ENCODE measurements at places on chromosomes 16 and 17.

- DNase-seq = no peak
Observed at GRCh38 chr17:57606111-57606875, 138.8 kb downstream of the CCDC182 start.

DNA sequence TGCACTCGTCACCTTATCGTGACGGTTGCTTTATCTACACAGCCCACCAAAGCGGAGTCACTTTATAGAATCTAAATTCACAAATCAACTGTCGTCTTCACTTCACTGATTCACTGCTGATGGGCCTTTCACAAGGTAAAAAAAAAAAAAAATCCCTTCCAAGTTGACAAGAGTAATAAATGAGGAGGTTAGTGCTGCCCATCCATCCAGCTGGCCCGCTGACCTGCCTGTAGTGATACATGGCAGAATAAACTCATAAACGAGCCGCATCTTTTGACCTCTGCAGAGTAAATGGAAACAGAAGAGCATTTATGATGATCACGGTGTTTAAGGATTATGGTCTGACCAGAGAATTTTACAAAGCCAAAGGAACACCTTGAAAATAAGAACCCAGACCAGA is 227.3 kb upstream of the IRX5 start:
- no peak for DNase-seq

GRCh38 chr16:50624449-50624970 is 56.6 kb downstream of the SNX20 start:
- DNase-seq = no peak

DNA sequence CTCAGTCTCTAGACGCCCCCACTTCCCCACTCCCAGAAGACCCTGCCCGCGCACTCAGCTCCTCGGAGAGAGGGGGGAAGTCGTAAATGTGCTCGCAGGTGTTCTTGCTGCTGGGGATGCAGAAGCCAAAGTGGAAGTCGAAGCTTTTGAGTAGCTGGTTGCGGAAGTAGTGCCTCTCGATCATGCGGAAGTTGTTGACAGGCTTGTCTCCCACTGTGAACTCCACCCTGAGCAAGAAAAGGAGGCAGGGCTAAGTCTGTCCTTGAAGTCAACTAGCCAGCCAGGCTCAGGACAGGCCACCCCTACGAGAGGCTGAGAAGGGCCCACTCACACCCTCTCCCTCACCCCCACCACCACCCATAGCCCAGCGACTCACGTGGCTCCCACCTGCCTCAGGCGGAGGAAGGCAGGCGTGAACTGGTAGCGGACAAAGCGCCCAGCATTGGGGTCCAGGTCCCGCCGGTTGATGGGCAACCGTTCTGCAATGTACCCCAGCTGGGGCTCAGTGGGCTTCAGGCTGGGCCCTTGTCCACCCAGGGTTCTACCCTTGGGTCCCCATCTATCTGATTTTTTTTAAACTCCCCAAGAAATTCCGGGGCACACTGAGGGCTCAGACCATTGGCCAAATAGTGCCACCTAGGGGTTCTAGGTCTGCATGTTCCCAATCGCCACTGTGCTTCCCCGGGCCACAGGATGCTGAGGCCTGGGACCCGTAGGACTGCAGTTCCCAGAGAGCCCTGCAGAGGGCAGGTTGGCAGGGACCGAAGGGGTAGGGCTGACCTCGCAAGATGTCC is 4.6 kb downstream of the UNC119 start:
- peak; percentile 86 for DNase-seq

DNA sequence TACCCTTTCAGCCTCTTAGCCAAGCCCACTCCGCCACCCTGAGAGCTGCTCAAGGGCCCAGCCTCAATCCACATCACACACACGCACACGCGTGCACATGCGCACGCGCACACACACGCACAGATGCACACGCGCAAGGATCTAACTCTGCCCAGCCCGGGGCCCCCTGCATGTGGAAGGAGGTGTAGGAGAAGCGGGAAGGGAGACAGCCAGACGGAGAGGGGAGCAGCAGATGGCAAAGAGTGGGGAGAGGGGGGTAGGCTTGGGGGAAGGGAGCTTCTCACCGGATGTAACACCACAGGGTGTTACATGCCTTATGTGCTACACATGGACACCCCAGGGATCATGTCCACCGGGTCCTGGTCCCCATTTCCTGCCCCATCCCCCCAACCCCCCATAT is 15.3 kb downstream of the DLG4 start:
- DNase-seq = no peak

DNA sequence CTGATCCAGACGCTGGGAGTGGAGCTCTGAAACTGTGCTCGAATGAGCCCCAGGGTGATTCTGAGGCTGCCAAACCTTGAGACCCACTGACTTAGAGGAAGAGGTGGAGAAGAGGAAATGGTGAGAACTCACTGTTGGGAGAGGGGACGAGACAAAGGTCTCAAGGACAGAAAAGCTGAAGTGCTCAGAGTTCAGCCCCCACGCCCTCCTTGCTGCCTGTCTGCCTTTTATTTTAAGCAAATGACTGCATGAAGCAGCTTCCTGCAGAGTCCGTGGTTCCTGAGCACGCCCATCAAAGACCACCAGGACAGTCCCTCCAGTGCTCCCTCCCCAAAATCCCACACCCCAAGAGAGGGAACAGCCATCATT is 20.4 kb downstream of the COTL1 start:
- no peak for DNase-seq

- no peak for DNase-seq
Observed at GRCh38 chr16:63005356-63005755, 969.1 kb upstream of the CDH8 start.

- DNase-seq = peak; percentile 56
Observed at GRCh38 chr17:63516910-63517824, 6.0 kb upstream of the KCNH6 start.

DNA sequence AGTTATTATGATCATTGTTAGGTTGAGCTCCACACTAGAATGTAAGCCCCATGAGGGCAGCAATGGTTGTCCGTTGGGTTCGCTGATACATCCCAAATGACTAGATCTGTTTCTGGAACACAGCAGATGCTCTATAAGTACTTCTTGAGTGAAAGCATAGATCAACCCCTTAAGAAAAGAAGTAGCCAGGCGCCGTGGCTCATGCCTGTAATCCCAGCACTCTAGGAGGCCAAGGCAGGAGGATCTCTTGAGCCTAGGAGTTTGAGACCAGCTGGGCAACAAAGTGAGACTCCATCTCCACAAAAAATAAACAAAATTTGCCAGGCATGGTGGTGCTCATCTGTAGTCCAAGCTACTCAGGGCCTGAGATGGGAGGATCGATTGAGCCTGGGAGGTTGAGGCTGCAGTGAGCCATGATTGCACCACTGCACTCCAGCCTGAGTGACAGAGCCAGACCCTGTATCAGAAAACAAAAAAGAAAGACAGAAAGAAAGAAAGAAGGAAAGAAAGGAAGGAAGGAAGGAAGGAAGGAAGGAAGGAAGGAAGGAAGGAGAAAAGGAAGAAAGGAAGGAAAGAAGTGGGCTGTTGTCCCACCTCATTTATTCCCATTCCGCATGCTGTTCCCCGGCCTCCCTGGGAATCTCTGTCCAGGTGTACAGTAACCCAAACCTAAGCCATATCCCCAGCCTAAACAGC is 54.4 kb upstream of the RPL38 start:
- no peak for DNase-seq

GRCh38 chr17:80339731-80340456 is 75.1 kb upstream of the ENDOV start:
- DNase-seq = no peak

DNA sequence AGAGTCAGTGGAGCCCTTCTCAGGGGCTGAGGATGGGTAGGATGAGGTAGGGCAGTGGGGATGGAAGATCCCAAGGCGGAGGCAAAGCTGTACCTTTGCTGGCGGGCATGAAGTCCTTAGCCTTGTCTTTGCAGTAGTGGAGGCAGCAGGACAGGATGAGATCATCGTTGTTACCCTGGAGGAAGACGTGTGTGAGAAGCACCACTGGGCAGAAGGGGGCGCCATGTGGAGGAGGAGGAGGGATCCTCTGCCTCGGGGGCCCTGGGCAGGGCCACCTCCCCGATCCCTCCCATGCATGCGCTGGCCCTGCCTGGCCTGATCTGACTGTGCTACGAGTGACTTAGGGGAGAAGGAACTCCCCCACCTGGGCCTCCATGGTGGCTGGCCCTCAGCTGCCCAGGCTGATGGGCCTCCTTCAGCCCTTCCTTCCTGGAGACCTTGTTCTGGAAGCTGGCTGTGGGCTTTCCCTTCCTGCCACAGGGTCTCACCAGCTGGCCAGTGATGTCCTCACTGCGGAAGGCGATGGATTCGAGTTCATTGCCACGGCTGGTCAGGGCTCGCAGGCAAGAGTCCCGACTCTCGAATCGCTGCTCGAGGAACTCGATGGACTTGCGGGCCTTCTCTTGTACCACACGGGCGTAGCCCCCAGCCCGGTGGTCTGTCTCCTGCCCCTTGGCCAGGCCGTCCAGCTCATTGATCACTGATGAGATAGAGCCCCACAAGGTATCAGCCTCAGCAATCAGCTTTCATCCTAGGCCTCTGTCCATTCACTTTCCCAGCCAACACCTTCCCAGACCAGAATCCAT is 10.3 kb downstream of the HIC1 start:
- peak; percentile 78 for DNase-seq

Data from stimulated activated naive CD8-positive, alpha-beta T cell treated with anti-CD3 and anti-CD28 coated beads, Interleukin-15, Interleukin-2, amounts not matched to agents 100 U/mL and 50 U/mL, for 24 hours (primary cell).